ENCODE measurements at places on chromosomes 16 and 17.

DNA sequence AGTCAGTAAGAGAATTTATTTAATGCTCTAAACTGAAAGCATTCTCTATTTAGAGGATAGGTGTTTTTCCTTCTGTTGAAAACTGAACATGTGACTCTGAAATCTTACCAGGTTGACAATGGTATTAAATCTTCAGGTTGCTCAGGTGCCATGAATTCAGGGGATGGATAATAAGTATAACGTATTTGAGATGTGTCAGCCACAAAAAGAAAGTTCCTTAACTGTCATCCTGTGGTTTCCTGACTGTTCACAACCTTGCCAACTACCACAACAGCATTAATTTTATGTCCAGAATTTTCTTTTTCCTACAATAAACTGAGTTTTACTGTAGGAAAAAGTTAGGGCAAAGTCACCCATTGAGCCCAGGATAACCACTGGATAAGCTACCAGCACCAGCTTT, 243.3 kb upstream of the PSMD7 start:
- no peak for DNase-seq

- no peak for DNase-seq
Observed at GRCh38 chr17:63652106-63652505, 29.9 kb downstream of the MAP3K3 start.

- DNase-seq = no peak
Observed at GRCh38 chr17:41334385-41335305, 16.0 kb downstream of the KRT33A start.

GRCh38 chr16:55273959-55274358, 50.0 kb upstream of the IRX6 start:
- DNase-seq = no peak

DNA sequence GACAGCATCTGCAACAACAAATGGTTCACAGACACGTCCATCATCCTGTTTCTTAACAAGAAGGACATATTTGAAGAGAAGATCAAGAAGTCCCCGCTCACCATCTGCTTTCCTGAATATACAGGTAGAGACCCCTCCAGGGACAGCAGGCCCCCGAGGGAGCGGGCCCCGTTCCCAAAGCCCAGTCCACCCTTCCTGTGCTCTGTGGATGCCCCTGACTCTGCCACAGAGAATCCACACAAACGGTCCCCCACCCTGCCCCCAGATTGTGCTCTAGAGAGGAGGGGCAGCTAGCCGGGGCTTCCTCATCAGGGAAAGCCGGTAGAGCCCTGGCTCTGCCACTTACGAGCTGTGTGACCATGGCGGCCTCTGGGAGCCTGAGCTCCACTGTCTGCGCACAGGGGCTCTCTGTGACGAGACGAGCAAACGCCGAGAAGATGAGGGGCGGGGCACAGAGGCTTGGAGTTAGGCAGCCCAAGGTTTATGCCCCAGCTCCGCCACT, 84.4 kb downstream of the AMFR start:
- DNase-seq = no peak

DNA sequence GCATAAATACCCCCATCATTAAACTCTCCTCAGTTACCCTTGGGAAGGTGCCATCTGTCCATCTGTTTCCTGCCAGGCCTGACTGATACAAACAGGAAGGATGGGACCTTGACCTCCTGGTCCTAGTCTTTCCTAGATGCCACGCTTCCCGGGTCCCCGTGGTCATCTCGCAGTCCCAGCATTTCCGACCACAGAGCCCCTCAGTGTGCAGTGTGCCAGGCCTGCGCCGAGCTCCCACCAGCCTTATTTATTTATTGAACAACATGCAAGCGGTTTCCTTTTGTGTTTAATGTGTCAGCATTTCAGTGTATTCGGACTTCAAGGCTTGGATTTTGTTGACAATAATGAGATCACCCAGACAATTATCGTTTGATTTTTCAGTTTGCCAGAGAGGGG, 45.6 kb upstream of the NKD1 start:
- no peak for DNase-seq

- DNase-seq = no peak
Observed at GRCh38 chr16:85991856-85992255, 92.9 kb downstream of the IRF8 start.

- DNase-seq = no peak
Observed at GRCh38 chr16:50988441-50988840, 162.6 kb downstream of the SALL1 start.

- no peak for DNase-seq
Observed at GRCh38 chr16:715477-716199, 720 bp downstream of the METRN start.

DNA sequence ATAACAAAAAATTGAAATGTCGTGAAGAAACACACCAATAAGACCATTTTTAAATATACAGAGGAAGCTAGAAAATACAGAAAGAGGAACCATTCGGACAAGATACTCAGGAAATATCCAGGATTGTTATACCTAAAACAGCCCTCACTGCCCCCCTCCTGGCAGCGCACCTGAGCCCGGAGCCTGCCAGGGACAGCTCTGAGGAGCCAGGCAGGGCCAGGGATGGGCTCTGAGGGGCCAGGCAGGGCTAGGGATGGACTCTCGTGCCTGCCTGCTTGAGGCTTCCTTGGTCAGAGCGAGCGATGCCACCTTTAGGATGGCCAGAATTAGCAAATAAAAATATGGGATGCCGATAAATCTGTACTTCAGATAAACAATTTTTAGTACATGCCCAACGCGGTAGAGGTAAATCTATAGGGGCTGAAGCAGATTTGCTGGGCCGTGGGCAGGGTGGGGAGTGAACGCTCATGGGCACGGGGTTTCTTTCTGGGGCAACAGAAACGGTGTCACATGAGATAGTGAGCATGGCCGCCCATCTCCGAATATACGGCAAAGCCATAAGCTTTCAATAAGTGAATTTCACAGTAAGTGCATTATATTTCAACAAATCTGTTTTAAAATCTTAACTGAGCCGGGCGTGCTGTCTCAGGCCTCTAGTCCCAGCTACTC, 18.2 kb upstream of the CSNK1D start:
- DNase-seq = no peak
